Fibroblast of skin of left quadriceps (primary cell): ENCODE measurements at places on chromosomes 3 and 15.

GRCh38 chr3:20344400-20344959 is 158.5 kb upstream of the SGO1 start:
- no peak for DNase-seq

- DNase-seq: no peak
Observed at GRCh38 chr3:176697284-176697889, 499.9 kb downstream of the TBL1XR1 start.

- no peak for DNase-seq
Observed at GRCh38 chr3:189685291-189685690, 54.1 kb downstream of the TP63 start.

GRCh38 chr3:152076148-152076547 is 192.6 kb upstream of the MBNL1 start:
- no peak for DNase-seq

- no peak for DNase-seq
Observed at GRCh38 chr15:89666184-89666857, 11.1 kb upstream of the KIF7 start.

DNA sequence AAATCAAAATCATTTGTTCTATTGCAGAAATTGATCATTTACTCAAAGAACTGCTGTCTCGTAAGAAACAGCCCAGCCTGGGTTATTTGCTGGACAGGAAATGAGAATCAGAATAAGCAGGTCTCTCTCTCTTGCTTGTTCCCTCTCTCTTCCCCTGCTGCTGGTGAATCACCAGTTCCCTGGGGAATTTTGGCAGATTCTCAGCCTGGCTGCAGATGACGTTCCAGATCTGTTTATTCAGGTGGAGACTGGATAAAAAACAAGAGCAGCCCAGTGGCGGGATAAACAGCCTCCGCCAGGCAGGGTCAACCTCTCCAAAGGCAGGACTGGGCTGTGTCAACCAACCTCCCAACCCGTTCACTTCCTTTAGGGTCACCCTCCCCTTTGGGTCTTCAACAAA is 72.1 kb downstream of the LRIG1 start:
- peak; percentile 97 for DNase-seq

GRCh38 chr15:89028036-89028435 is 60.2 kb upstream of the ABHD2 start:
- DNase-seq: no peak

DNA sequence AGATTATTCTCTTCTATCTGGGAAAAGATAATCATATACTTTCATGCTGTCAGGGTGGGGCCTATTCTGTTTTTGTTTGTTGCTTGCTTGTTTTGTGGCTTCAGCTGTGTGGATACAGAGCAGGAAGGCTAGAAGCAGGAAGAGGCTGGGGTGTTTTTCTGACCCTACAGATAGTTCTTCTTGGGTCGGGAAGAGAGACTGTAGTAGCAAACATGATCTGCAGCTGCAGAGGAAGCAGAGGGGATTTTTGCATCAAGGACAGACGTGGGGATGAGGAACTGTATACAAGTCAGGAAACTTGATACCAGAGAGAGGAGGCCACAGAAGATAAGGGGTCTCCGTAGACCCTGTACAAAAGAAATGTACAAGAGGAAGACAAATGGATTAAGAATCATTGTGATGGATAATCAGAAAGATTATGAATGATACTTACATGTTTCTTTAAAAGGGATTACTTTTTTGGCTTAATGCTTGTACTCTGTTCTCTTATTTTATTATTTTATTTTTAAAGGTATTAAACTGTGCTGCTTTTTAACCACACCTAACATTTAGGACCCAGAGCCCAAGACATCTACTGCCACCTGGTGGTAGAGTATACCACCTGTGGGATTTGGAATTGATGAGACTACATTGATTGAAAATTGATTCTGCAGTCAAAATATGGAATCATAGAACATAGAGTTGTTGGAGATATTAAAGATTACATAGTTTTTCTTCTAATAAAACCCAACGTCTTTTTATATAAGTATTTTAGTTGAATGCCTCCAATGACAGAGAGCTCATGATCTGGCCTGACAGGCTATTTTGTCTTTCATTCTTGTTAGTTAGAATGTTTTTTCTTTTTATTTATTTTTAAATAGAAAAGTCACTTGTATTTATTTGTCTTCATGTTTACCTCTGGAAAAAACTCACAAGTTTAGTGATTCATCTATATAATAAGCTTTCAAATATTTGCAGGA is 87.3 kb upstream of the ROPN1 start:
- DNase-seq: peak; percentile 29

GRCh38 chr3:71512544-71512943 is 71.0 kb downstream of the FOXP1 start:
- no peak for DNase-seq

DNA sequence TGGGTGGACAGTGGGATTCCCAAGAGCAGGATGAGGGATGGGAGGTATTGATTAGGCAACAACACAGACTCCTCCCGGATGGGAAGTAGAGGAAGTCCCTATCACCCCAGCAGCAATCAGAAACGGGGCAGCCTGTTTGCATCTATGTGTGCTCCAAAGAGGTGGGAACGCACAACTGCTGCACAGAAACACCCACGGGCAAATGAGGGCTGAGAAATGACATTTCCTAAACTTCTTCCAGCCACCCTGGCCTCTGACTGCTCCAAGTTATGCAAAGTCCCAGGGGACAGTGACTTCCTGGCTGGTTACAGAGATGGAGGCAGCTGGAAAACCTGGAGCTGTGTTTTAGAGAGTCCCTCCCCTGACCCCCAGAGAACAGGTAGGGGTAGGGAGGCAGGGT is 42.6 kb downstream of the HCN4 start:
- DNase-seq: no peak

- no peak for DNase-seq
Observed at GRCh38 chr3:123778991-123779622, 105.0 kb downstream of the MYLK start.

- DNase-seq: no peak
Observed at GRCh38 chr15:88302373-88302772, 45.8 kb upstream of the NTRK3 start.

DNA sequence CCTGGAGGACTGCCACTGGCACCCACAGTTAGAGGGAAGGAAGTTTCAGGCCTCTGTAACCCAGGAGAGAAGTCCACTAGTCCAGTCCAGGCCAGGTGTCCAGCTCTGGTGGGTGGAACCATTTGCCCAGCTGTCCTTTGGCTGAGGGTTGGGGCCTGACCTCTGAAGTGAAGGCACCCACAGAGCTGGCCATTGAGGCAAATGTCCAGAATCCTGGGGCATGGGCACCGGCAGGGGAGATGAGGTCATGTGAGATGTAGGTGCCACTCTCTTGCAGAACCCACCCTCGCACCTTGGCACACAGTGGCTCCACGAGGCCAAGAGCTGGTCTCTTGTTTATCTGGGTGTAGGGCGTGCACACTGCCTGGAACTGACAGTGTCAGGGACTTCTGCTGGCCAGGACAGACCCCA is 162.8 kb downstream of the SMAD6 start:
- DNase-seq: no peak

- DNase-seq: peak; percentile 30
Observed at GRCh38 chr15:39598958-39599845, 18.3 kb downstream of the THBS1 start.

DNA sequence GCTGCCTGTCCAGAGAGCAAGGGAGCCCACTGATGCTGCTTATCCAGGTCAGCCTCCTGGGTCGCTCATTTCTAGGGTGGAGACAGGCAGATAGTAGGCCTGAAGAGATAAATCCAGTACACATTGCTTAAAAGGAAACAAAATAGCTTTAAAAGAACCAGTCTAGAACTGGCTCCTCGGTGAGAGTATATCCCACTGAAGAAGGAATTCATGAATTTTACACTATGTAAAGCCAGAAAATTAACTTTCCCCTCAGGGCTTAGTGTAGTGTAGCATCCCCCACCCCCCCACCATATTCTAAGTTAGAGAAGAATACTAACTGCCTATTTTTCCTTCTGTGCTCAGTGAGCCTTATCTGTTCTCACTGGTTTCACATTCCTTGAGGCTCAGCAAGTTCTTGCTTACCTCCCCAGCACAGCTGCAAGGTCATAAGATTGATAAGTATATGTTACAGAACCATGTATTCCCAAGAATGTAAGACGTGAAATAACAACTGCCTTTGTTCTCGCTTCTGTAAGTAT is 30.5 kb upstream of the NOX5 start:
- no peak for DNase-seq

DNA sequence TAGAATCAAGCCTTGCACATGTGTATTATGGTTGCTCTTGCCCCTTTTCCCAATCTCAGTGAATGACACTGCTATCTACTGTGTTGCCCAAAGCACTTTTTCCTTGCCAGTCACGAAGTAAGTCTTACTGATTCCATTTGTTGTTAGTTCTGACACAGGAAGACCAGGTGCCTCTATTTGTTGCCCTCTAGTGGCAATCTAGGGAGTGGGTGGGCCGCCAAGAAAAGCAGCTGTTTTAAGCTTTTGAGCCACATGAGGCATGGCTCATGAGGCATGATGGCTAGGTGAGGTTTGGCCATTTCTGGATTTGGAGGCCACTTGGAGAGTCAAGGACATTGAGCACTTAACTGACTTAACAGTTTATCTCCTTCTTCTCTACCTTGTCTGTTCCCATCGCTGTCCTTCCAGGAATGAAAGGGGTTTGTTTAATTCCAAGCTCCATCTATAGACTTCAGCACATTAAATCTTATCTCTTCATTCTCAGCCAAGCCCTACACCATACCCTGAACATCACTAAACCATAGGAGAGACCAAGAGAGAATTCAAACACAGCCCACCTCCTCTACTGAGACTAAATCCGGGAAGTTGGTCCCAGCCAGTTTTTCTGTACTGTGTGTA is 103.1 kb downstream of the HCN4 start:
- DNase-seq: peak; percentile 18

DNA sequence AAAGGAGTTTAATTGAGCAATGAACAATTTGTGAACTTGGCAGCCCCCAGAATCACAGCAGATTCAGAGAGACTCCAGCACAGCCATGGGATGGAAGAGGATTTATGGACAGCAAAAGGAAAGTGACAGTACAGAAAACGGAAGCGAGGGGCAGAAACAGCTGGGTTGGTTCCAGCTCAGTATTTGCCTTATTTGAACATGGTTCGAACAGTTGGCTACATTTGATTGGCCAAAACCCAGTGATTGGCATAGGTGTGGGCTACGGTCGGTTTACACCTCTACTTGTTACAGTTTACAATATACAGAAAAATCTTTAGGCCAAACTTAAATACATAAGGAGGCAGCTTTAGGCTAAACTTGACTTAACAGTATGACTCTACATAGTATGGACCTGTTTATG is 9.7 kb upstream of the MAP3K13 start:
- no peak for DNase-seq

GRCh38 chr3:137647179-137647578 is 116.9 kb upstream of the SOX14 start:
- no peak for DNase-seq

DNA sequence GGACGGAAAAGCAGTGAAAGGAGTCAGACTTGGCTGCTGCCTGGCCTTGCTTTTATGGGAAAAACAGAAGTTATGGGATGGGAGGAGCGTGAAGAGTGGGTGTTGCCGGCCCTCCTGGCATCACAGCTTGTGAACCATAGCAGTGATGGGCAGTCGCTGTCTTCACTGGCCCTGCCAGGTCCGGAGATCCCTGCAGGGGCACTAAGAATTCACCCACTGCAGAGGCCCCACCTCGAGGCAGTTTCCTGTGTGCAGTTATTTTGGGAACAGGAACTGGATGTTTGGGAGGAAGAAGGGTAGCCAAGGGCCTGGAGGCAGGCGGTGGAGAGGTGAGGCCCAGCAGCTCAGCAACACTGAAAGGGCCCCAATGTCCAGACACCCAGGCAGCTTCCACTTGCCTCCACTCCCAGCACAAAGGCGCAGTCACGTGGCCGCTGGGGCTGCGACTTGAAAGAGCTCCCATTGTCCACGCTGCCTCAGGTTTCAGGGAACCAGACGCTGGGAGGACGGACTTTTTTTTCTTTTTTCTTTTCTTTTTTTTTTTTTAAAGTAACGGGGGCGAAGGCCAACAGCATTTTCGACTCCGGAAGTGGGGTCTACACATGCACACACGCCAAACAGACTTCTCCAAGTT is 255.6 kb downstream of the ZNF621 start:
- DNase-seq: no peak

DNA sequence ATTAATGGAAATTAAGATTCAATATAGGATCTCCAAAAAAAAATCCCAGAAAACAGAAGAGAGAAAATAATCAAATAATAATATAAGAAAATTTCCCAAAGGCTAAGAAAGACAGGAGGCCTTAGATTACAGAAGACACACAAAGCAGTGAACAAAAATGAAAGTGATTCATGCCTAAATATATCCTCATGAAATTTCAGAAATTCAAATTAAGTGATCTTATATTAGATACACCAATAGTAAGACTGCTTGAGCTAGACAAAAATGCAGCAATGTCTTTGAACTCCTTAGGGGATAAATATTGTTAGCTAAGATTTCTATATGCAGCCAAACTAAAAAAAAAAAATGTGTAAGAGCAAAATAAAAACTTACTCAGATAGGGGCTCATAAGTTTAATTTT is 44.6 kb upstream of the ARPP21 start:
- no peak for DNase-seq

DNA sequence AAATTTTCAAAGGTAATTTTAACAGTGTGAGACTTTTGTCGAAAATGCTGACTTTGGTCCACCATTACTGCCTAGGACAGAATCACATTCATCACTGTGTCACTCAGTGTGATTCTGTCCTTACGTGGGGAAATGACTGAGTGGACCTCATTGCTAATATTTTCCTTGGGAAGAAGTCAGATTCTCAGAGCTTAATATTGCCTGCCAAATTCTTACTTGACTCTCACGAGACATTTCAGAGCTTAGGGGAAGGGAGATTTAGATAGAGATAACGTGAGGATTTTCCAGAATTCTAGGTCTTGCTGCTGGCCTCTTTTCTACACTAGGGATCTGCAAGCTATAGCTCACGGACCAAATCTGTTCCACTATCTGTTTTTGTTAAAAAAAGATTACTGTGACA is 270.4 kb downstream of the SUCLG2 start:
- DNase-seq: no peak

- DNase-seq: peak; percentile 33
Observed at GRCh38 chr3:179146911-179147513, 1.1 kb upstream of the PIK3CA start.

DNA sequence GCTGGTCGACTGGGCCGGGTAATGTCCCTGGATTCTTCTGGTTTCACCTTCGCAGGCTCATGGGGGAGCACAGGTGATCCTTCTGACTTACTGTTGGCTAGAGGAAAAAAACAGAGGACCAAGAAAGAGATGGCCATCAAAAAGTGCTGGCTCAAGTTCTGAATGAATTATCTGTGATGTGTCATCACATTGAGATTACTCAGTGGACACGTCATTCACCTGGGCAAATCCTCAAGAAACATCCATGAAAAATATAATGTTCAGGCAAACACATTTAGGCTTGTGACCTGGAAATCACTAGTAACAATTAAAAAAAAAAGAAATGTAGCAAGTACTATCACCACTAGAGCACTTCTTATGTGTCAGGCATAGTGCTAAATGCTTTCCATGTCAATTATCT is 81.5 kb upstream of the SLC2A2 start:
- no peak for DNase-seq

- no peak for DNase-seq
Observed at GRCh38 chr15:33581032-33581431, 270.3 kb downstream of the RYR3 start.

- DNase-seq: no peak
Observed at GRCh38 chr3:170196833-170197232, 15.3 kb upstream of the PHC3 start.

- peak; percentile 85 for DNase-seq
Observed at GRCh38 chr3:1183320-1184048, 90.7 kb downstream of the CNTN6 start.

GRCh38 chr15:58546635-58547627 is 115.1 kb downstream of the LIPC start:
- peak; percentile 55 for DNase-seq
